Neural crest cell (in vitro differentiated cells): ENCODE measurements at places on chromosomes 16 and 17. TPM values are rescaled to one million over a fixed set of nuclear protein-coding genes. Genes with fewer than 3 reads are reported as not detected.
A peak's percentile ranks its signal among the peaks of the same experiment; 100 is the strongest.

DNA sequence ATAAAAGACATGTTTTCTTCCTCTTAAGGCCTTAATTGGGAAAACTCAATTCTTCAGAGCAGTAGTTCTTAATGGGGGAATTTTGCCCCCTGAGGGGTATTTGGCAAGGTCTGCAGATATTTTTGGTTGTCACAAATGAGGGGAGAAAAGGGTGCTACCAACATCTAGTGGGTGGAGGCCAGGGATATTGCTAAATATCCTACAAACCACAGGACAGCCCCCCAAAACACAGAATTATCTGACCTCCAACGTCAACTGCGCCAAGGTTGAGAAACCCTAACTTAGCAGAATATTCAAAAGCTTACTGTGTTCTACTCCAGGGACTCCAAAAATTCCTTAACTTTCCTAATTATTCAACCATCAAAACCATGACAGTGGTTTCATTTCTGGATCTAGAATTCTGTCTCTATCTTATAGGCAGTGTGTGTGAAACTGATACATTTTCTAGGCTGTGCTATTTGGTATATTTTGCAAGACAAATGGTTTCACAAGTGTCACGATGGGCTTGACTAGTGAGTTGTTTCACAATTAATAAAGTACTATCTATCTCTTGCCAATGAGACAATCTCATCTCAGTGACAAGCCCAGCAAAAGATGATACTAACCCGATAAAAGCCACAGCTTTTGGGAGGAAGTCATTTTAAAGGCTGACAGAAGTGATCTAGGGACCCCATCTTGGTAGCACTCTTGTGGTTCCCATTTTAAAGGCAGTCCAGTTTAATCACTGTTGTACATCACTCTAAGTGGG is 14.7 kb downstream of the TXNDC11 start:
- DNase-seq = no peak

GRCh38 chr17:19409509-19409908 is 1.5 kb upstream of the RNF112 start:
- DNase-seq = no peak

- no peak for DNase-seq
These were observed 541.9 kb upstream of the CDH11 start for GRCh38 chr16:65663774-65664173.

DNA sequence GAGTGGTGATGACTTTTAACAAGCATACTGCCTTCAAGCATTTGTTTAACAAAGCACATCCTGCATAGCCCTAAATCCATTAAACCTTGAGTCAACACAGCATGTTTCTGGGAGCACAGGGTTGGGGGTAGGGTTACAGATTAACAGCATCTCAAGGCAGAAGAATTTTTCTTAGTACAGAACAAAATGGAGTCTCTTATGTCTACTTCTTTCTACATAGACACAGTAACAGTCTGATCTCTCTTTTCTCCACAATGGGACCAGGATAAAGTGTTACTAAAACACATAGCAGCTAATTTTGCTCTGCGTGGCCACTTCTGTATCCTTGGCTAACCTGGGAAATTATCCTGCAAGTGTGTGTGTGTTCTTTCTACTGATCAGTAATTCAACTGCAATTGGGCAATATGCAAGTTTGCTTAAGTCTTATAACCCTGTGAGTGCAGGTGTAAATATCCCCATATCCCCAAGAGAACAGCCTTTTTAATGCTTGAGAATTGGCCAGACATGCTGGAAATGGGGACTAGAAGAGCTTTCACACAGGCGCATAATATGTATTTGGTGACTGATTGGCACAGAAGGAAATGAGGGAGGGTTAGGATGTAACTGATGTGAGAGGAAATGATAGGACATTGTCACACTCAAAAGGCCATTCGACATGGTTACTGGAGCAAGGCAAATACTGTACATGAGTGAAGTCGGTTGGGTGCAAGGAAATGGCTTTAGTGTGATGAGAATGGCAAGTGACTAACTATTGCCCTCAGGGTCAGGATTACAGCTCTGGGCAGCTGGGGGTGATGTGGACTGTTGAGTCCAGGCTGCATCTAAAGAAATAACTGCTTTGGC is 10.8 kb upstream of the ANKS4B start:
- DNase-seq = no peak

DNA sequence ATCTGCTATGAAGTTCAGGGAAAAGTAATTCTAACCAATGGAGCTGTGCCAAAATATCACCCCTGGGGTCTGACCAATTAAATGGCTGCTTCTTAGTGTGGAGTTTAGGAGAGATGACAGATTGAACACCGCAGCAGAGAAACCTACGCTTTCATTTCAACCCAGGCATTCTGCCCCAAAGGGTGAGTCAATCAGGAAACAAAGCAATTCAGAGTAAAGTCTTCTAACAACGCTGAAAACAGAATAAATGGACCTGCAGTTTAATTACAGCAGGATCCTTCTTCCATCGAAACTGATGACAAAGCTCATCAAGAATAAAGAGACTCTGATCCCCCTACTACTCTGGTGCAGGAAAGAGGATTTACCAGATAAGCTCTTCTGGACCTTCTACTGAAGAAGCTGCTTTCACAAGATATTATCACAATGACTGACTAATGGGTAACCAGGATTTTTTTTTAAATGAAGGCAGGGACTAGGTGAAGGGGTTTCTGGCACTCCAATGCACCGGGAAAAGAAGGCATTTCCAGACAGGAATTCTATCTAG is 16.7 kb downstream of the RFFL start:
- no peak for DNase-seq

The TOM1L2 gene
- 15.9 and 16.3 TPM in 2 replicates for total RNA-seq

The AANAT gene
- 0.39 TPM in 1 of 2 replicates, not detected in the other for total RNA-seq

DNA sequence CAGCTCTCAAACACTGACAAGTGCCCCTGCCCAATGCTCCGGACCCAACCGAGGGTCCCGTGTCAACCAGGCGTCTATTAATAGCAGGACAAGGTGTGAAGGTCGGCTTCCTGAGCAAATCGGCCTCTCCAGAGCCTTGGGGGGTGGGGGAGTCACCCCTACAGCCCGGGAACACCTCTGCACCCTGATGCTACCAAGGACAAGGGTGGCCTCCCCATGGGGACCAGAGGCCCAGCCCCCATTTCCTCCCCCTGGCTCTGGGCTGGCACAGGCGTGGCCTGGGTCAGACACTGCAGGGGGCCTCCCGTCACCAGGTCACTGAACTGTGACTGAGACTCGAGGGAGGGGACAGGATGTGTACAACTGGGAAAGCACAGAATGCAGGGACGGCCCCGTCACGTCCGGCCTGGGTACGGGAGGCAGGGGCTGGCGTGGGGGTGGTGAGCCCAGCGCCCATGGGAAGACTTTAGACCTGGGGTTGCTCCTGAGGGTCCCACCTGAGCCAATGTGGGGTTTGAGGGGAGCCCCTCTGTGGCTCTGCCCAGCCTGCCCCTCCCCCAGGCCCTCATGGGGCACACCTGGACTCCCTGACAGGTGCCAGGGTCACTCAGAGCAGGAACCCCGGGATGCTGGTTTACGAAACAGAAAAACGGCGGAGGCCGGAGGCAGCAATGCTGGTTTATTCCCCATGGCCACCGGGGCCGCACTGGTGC is 579 bp upstream of the CYBA start:
- DNase-seq = no peak

- no peak for DNase-seq
These were observed 166.3 kb upstream of the FOXF1 start for GRCh38 chr16:86343796-86344585.

DNA sequence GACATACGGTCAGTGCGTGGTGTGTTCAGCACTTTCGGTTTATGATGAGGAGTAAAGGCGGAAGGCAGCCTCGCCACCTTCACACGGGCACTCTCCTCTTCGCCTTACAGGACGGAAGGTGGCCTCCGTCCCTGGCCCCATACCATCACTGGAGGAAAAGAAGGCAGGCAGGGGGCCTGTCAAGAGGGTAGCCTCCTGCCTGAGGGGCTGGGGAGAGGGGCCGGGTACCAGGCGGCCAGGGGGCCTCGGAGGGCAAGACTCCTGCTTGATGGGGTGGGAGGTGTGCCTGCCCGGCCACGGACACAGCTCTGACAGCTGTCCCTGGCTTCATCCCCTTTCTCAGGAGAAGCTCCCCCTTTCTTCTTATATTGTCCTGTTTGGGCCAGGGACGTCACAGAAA is 15.6 kb upstream of the SLC38A8 start:
- DNase-seq = no peak

DNA sequence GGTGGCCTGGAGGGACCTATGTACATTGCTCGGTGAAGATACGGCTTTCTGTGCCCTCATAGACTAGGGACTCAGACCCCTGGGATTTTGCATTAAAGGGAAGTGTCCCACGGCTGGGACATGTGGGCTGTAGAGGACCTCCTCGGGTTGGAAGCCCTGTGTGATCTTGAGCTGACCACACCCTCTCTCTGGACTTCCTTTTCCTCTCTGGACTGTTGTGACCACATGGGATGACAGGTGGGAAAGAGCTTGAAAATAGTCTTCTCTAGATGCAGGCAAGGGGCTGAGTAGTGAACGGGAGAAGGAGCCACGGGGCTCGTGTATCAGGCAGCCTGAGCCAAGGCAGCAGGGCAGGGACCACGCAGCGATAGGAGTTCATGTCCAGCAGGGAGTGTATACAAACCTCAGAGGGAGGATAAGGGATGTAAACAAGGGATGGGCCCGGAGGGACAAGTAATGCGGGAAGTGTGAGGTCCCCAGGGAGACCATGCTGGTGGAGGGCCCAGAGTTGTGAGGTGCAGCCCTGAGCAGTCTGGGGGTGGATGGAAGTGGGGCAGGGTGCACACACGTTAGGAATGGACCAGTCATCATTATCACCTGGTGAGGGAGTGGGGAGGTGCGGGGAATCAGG is 4.5 kb upstream of the SLC4A1 start:
- no peak for DNase-seq

- no peak for DNase-seq
These were observed 65.2 kb downstream of the KSR1 start for GRCh38 chr17:27521281-27522027.

DNA sequence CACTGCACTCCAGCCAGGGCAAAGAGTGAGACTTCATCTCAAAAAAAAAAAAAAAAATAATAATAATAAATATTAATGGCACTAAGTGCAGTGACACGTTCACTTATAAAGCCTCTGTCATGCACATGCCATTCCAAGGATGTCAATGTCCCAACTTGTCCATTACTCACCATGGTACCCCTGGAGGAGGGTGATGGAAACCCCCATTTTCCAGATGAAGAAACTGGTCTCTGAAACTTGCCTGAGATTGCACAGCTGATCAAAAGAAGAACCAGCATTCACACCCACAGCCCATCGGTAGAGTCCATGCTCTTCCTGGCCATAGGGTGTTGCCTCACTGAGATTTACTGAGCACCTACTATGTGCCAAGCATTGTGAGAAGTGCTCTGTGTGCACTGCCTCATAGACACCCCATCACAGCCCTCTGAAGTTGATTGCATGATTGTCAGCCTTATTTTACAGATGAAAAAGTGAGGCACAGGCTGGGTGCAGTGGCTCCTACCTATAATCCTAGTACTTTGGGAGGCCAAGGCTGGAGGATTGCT is 123.7 kb downstream of the ABCC1 start:
- no peak for DNase-seq

GRCh38 chr17:50931144-50931908 is 65.2 kb upstream of the TOB1 start:
- peak; percentile 64 for DNase-seq

DNA sequence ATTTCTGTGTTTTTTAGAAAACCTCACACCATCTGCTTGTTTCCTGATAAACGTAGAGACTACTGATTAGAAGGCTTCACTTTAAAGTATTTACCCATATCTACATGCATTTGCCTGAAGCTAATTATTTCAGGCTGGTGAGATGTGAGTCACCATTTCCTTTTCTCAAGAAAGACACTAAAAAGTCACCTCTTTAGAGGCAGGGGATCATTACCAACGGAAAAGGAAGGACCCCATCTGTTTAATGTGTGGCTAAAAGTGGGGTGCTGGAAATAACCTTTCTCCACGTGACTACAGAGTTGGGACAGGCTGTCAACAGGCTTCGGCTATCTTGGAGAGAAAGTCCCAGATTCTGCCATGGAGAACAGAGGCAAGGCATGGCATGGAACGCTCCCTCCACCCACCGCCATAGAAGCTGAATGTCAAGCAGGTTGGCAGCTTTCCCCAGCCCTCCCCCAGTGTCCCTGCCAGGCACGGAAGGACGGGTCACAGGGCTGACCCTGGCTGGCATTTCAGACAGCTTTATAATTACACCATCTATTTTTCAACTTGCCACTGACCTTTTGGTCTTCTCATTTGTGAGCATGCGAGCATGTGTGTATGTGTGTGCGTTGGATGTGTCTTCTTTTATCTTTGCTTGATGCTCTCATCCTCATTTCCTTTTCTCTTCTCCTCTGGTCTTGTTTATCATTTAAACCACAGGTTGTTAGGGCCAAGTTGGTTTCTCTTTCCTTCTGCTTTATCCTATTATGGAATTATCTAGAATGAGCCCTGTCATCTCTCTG is 157.0 kb downstream of the CPPED1 start:
- no peak for DNase-seq

DNA sequence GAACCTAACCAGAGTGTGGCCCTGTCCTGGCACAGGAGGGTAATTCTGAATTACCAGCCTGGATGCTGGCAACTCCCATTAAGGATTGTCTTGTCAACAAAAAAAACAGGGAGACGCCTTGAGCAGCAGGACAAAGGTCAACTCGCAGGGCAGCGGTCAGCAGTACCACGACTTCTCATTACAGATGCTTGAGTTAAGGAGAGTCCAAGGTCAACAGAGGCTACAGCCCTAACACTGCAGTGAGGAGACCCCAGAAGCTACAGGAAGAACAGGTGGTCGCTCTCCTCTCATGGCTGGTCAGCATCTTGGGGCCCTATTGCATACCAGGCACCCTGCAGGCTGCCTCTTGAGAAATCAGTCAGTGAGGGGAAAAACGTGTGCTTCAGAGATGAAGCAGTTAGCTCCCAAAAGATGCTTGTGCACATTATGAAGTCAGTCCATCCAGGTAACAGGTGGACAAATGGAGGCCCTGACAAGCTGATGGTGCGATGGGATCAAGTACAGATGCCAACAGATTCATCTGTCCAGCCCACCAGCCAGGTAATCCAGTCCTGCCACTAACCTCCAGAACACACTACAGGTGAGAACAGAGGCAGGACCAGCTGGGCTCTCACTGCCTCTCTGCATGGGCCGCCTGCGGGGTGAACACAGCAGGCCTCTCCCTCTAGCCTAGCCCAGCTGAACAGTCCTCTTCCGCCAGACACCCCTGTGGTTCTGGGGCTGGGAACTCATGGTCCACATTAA is 4.2 kb downstream of the CSNK1D start:
- DNase-seq = no peak

- no peak for DNase-seq
These were observed 58.8 kb downstream of the NFATC3 start for GRCh38 chr16:68144008-68144407.

DNA sequence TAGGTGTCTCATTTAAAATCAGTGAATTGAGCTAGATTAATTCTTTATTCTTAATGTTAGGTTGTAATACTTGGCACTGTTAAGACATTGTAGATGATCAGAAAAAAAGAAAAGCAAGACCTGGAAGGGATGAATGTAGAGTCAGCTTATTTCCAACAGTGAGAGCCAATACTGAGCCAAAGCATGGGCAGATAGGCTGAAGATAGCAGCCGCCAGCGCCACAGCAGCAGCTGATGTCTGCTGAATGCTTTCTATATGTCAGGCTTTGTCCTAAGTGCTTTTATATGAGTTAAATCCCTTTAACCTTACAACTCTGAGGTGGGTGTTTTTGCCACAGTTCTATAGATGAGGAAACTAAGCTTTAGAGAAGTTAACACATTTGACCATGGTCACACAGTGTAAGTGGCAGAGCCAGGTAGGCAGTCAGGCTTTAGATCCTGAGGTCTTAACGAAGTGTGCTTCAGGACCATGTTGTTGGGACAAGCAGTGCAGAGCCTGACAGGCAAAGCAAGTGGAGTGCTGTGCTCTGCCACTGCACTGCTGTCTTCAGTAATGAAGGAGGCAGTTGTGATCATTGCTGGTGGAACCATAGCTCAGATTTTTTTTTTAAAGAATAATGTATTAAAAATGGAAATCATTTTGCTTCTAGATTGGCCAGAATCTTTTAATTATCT is 25.9 kb downstream of the TNRC6A start:
- no peak for DNase-seq
